ENCODE measurements at places on chromosomes 6 and 20.

GRCh38 chr6:37099442-37099841 lies 70.5 kb upstream of the PIM1 start:
- DNase-seq = no peak

GRCh38 chr6:25476126-25476525 lies 175.9 kb upstream of the SCGN start:
- DNase-seq = no peak

GRCh38 chr6:116438590-116439448 lies 22.4 kb upstream of the CALHM6 start:
- DNase-seq = no peak

GRCh38 chr6:79042088-79042798 lies 35.8 kb downstream of the PHIP start:
- no peak for DNase-seq

GRCh38 chr6:1215884-1216487 lies 95.9 kb upstream of the FOXQ1 start:
- no peak for DNase-seq

GRCh38 chr6:130575557-130575956 lies 209.7 kb downstream of the TMEM200A start:
- no peak for DNase-seq

DNA sequence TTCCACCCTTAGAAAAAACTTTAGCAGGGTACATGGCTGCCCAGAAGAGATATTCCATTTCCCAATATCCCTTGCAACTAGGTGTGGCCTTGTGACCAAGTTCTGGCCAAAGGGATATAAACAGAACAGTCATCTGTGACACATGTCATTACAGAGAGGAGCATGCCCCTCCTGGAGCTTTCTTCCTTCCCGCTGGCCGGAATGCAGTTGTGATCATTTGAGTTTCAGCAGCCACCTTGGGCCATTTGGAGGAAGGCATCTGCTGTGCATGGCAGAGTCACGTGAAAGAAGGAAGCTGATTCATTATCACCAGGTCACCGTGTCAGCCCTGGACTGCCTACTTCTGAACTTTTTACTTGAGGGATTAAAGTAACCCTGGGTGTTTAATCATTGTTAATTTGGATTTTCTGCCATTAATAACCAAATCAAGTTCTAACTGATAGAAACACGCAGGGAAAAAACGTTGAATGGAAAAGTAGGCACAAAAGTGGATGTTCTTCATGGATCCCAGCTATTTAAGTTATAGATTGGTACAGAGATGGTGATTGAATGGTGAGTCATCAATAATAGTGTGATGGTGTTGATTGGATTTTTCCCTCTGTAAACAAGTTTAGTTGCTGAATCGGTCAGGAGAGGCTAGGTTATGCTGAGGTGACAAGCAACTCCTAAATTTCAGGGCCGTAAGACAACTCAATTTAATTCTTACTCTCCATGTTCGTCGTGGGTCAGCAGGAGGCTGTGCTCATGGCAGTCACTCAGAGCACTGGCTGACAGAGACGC lies 80.7 kb upstream of the CCDC167 start:
- DNase-seq = no peak

DNA sequence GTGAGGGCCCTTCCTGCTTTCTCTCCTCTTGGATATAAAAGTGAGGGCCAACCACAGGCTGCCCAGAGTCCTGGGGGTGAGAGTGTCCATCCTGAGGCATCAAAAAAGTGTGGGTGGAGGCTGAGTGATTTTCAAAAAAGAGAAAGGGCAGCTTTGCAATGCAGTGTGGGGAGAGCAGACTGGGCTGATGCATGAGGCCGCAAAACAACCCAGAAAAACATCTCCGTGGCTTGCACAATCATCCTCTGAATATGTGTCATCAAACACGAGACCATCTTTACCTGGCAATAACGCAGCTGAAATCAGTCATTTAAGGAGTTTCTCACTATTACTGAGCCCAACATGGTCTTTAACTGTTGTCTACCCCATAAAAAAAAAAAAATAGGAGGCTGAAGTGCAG lies 191.2 kb upstream of the SOX4 start:
- DNase-seq = peak; percentile 82

- no peak for DNase-seq
Observed at GRCh38 chr6:160285541-160286105, 27.0 kb upstream of the SLC22A2 start.

- peak; percentile 62 for DNase-seq
Observed at GRCh38 chr6:7640607-7641577, 50.9 kb downstream of the SNRNP48 start.

- no peak for DNase-seq
Observed at GRCh38 chr6:110748453-110748852, 66.8 kb downstream of the CDK19 start.

- DNase-seq = peak; percentile 80
Observed at GRCh38 chr6:5764401-5764955, 242.2 kb downstream of the NRN1 start.

DNA sequence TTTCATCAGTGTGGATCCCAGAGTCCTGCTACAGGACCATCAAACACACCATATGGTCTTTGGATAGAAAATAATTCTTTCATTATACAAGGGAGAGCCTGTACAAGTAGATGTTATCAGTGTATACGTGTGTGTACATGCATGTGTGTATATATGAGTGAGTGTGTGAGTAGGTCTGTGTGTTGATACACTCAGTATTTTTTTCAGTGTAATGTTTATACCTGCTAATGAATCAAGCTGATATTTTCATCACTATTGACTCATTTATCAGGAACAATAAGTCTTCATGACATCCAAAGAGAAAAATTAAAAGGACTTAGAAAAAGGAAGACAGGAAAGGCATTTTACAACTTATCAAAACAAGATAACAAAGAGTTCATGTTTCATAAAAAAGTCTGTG lies 66.5 kb downstream of the EPM2A start:
- no peak for DNase-seq

All from AG20443 (cell line).